ENCODE measurements at places on chromosomes 5 and 9.

GRCh38 chr5:92566113-92566786 is 1014.8 kb downstream of the NR2F1-AS1 start:
- no peak for DNase-seq

- DNase-seq, result no peak
These were observed 36.4 kb downstream of the MTX3 start for GRCh38 chr5:79954620-79955019.

GRCh38 chr5:137627293-137627692 is 108.6 kb downstream of the KLHL3 start:
- no peak for DNase-seq

DNA sequence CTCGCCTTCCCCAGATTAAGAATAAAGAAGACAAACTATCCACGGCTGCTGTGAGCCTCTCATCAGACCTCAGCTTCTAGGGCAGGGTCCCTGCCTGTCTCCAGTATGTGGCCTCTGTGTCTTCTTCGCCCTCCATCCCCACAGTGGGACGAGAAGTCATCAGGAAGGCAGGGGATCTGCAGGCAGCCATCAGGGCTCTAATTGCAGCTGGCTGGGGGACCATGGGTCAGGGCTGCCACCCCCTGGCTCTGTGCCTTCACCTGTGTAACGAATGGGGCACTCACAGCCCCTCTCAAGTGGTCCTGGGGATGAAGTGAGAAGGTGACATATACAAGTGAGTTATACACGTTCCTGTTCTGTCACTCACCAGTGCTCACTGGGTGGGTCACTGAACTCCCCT is 139.8 kb downstream of the KCNIP1 start:
- no peak for DNase-seq

DNA sequence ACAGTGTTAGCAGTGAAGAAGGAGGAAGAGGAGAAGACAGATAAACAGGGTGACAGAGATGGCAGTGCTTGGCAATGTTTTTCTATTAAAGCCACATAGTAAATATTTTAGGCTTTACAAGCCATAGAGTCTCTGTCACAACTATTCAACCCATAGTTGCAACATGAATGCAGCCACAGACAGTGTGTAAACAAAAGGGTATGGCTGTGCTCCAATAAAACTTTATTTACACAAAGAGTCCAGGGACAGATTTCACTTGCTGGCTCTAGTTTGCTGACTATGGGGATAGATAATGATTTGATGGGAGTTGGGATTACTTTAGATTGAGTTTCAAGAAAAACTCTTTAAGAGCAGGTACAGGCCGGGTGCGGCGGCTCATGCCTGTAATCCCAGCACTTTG is 224.8 kb upstream of the SEMA6A start:
- DNase-seq, result no peak

DNA sequence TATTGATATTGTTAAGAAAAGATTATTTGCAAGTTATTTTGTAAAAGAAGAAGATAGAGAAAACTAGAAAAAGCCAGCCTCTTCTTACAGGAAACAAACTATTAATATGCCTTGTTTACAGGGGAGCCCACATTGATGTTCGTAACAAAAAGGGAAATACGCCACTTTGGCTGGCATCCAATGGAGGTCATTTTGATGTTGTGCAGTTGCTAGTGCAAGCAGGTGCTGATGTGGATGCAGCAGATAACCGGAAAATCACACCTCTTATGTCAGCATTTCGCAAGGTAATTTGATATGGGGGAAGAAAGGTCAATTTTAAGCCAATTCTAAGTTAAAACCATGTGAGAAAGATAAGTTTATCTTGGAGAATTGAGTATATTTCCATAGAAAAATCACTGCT is 37.6 kb upstream of the EIF4EBP3 start:
- DNase-seq, result no peak

DNA sequence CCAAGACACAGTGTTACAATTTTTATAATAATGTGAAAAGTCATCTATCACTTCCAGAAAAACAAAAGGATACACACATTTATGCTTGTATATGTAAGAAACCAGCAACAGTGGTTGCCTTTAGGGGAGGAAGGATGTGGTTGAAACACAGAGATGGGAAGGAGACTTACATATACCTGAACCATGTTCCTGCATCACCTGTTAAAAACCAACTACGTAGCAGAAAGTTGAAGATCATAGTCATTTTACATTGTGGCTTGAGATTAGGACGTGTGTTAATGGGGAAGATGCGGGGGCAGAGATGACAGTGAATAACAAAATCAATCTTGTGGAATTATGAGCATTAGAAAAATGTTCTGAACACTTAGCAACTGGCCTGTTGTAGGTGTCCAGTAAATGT is 307.3 kb downstream of the MLLT3 start:
- no peak for DNase-seq

GRCh38 chr5:82754759-82755158 is 322.4 kb downstream of the TMEM167A start:
- DNase-seq, result no peak

DNA sequence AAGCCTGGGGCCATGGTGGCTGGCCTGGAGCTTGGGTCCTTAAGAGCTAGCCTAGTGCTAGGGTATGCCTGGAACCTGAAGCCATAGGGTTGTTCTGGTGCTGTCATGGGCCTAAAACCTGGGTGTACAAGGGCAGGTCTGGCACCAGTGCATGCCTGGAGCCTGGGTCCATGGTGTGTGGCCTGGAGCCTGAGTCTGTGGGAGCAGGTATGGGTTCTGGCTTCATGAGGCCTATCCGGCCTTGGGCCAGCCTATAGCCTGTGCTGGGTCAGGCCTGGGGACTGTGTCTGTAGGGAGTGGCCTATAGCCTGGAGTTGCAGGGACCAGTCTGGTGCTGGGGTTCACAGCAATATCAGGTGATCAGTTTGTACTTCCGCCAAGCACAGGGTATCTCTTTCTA is 347.2 kb upstream of the MEF2C start:
- DNase-seq, result no peak

DNA sequence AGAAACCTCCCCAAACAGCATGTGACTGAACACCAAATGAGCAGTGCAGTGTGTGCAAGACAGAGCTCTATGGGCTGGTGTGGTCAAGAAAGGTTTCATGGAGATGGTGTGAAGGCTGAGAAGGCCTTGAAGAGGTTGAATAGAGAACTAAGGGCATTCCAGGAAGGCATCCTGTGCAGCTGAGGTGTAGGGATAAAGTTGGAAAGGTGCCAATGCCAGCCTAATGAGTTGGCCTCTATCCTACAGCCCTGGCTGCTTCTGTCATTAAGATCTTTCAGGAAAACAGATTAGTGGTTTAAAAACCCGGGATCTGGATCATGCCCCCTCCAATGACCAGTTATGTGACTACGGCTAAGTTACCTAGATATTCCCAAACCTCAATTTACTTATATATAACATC is 4.0 kb downstream of the HDAC3 start:
- DNase-seq, result no peak

DNA sequence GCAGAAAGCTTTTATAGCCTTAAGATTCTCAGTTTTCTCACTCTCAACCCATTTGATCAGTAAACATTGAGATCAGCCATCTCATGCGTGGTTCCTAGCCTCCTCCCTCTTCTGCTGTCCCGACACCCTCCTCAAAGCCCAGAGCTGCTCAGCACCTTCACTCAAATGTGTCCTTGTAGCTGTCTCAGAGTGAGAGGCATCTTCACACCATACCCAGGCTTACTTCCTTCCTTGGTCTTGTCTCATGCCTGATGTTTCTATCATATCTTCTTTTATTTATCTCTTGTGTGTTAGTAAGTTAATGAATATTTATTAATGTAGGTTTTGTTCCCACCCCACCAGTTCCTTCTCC is 72.4 kb upstream of the SNX2 start:
- no peak for DNase-seq

- DNase-seq, result no peak
These were observed 125.6 kb downstream of the NXNL2 start for GRCh38 chr9:88660611-88661010.

- no peak for DNase-seq
These were observed 824 bp downstream of the MXD3 start for GRCh38 chr5:177310757-177311391.

DNA sequence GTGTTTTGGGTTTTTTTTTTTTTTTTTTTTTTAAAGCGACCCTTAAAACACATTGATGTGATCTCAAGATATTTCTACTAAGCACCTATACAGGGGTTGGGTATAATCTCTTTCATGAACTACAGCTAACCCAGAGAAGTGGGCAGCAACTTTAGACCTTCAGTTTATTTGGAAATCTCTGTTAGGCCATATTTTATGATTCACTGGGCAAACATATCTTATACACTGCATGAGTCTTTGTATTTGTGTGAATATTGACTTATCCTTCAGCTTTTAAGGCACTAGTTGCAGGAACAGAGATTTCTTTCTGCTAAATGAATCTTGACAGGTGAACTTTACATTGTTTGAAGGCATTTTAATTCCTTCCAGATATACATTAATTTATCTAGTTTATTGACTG is 194.4 kb downstream of the ARRDC3 start:
- no peak for DNase-seq

- peak; percentile 62 for DNase-seq
These were observed 15.8 kb downstream of the NDST1 start for GRCh38 chr5:150523472-150524350.

GRCh38 chr9:126057121-126057825 is 269.4 kb upstream of the MVB12B start:
- no peak for DNase-seq

- DNase-seq, result no peak
These were observed 19.4 kb downstream of the YIPF5 start for GRCh38 chr5:144151026-144151425.

- no peak for DNase-seq
These were observed 106.8 kb downstream of the FRMD3 start for GRCh38 chr9:83431101-83432060.

- no peak for DNase-seq
These were observed 170.0 kb upstream of the CDH18 start for GRCh38 chr5:20158006-20158405.

DNA sequence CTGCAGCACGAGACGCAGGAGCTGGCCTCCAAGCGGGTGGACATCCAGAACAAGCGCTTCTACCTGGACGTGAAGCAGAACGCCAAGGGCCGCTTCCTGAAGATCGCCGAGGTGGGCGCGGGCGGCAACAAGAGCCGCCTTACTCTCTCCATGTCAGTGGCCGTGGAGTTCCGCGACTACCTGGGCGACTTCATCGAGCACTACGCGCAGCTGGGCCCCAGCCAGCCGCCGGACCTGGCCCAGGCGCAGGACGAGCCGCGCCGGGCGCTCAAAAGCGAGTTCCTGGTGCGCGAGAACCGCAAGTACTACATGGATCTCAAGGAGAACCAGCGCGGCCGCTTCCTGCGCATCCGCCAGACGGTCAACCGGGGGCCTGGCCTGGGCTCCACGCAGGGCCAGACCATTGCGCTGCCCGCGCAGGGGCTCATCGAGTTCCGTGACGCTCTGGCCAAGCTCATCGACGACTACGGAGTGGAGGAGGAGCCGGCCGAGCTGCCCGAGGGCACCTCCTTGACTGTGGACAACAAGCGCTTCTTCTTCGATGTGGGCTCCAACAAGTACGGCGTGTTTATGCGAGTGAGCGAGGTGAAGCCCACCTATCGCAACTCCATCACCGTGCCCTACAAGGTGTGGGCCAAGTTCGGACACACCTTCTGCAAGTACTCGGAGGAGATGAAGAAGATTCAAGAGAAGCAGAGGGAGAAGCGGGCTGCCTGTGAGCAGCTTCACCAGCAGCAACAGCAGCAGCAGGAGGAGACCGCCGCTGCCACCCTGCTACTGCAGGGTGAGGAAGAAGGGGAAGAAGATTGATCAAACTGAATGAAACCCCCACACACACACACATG is 654 bp downstream of the PURA start:
- peak; percentile 41 for DNase-seq

DNA sequence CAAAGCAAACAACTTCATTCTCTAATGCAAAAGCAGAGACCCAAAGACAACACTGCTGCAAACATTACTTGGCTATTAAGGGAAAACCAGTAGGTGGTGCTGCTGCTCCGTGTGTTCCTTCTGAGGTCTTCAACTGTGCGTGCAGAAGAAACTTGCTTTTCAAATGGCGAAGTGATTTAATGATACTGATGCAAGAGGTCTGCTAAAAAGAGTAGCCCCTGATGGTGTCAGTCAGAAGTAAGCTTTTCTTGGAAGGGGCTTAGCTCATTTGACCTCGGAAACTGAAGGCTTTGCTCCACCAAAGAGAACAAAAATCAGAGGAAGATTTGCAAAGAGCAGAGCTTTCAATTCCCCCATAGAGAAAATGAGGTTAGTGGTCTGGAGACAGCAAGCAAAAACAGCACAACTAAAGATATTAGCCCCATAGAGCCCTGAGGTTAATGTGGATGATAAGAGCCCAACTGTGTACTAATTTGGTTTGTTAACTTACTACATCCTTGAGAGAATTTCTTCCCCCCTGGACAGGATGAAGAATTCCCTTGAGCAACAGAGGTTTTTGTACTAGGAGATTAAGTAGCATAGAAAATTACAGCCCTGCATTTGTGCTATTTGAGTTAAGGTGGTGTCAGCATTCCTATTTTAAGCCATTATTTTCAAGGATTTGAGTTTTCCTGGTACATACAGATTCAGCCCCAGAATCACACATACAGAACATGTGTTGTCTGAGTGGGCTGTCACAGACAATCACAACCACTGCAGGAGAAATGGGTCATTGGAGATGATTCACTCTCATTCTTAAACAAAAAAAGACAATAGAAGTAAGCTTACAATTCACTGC is 153.2 kb upstream of the C9orf72 start:
- DNase-seq, result peak; percentile 85

GRCh38 chr5:169978714-169979113 is 1.6 kb downstream of the INSYN2B start:
- DNase-seq, result no peak

- no peak for DNase-seq
These were observed 6.8 kb downstream of the MRPL36 start for GRCh38 chr5:1792842-1793266.

- DNase-seq, result no peak
These were observed 87.4 kb downstream of the TLE1 start for GRCh38 chr9:81601639-81602623.

DNA sequence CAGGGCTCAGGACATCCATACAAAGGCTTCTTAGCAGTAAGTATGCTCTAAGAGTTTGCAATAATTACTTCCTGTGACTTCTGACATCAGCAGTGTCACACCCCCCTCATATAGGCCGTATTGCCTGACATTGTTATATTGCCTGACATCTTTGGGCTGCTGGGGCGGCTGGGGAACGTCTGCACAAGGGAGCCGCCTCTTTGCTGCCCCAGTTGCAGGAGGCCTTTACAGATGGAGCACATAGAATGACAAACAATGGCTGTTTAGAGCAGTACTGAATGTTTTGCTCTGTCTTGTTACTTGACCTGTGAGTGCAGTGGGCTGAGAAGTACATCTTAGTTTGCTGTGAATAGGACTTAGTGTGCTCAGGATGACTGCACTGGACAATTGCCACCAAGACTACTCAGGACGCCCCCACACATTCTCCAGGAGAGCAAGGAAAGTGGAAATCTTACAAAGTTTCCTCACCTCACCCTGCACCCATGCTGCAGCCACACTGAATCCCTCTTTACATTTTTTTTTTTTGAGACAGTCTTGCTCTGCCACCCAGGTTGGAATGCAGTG is 65.4 kb upstream of the SPOCK1 start:
- DNase-seq, result no peak

DNA sequence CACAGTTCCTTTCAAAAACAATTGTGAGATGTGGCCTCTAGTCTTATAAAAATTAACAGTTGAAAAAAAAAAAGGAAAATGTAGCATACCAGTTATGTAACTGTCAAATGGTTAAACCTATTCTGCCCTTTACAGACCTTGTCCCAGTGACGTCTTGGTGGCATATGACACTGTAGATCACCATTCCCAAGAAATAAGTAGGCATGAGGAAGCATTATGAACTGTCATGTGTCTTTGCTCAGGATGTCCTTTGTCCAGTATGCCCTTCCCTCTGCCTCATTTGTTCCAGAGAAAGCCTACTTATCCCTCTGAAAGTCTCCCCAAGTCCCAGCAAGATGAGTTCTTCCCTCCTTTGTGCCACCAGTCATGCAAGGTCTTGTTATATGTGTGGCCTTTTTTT is 63.2 kb downstream of the PAM start:
- DNase-seq, result no peak
